Stomach (tissue), 19 donors: ENCODE measurements at places on chromosomes 7 and 10. TPM values are rescaled to one million over a fixed set of nuclear protein-coding genes. Genes with fewer than 3 reads are reported as not detected.

DNA sequence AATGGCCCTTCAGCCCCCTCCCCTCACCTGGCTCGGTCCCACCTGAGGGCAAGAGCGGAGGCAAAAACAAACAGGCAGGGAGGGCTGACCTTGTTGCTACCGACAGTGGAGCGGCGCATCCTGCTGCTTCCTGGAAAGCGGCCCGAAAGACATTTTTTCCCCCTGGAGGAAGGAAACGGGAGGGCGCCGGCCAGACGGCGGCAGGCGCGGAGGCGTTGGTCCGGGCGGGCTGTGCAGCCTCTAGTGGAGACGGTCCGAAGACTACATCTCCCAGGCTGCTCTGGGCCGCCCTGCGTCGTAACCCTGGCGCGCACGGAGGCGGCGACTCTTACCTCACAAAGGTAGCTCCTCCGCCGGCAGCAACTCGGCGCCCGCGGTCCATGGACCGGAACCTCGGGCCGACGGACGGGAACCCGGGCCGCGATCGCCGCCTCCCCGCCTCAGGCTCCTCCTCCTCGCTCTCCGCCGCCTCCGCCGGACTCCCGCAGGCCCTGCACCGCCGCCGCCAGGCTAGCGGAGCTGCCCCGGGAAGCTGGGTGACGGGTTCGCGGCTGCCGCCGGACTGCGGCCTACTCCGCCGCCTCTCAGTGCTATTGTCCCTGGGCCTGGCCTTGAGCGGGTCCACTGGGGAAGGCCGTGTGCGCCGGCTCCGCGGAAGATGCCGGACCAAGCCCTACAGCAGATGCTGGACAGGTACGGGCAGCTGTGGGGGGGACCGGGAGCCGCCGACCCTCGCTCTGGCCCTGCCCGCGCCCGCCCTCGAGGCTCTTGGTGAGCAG lies at the start of the genes CPEB3 and MARCHF5:
TSS of gene CPEB3 (minus strand) at position 242 of the 779 bp plus-strand sequence. CDS start 50,728 bp downstream, outside the sequence.
TSS of gene MARCHF5 (plus strand) at position 331 of the 779 bp plus-strand sequence. CDS start at position 659, 328 bp downstream.
- no peaks in the 10 kb centered on the region for H3K27me3 ChIP-seq
- peaks cover 41% of the 10 kb centered on the region for H3K4me1 ChIP-seq
- peaks cover 11% of the 10 kb centered on the region for H3K36me3 ChIP-seq
- peak within 1 kb of the TSS; percentile 96 for H3K27ac ChIP-seq

The PRKAR2B gene
- polyA plus RNA-seq, result 20.2 TPM

DNA sequence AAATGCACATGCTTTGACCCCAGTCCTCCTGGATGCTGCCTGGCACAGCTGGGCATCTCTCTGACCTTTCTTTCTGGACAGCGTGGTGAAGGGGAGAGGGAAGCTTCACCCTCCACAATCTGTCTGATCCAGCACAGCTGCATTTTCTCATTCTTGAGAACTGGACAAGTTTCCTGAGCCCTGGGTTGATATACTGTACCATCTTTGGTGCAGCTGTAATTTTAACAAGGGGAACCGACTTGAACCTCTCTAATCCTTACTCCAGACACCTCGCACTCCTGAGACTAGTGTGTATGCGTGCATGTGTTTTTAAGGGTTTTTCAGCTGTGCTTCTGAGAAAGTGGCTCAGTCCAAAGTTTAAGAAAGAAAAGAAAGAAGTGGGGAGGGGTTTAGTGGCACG lies 655.7 kb downstream of the INHBA start:
- DNase-seq, result no peak
- no peaks in the 10 kb centered on the region for H3K36me3 ChIP-seq
- H3K4me3 ChIP-seq, result no peak overlapping the region
- no peaks in the 10 kb centered on the region for H3K27me3 ChIP-seq
- no peak overlapping the region for H3K27ac ChIP-seq

The ZNF853 gene
- 2.0 TPM for polyA plus RNA-seq

The MRC1 gene
- polyA plus RNA-seq, result 7.0 TPM

GRCh38 chr7:159056737-159057136 lies 87.9 kb downstream of the VIPR2 start:
- no peaks in the 10 kb centered on the region for H3K4me1 ChIP-seq
- DNase-seq, result no peak
- H3K4me3 ChIP-seq, result no peak overlapping the region
- peaks cover 13% of the 10 kb centered on the region for H3K36me3 ChIP-seq
- peaks cover 4% of the 10 kb centered on the region for H3K27me3 ChIP-seq

DNA sequence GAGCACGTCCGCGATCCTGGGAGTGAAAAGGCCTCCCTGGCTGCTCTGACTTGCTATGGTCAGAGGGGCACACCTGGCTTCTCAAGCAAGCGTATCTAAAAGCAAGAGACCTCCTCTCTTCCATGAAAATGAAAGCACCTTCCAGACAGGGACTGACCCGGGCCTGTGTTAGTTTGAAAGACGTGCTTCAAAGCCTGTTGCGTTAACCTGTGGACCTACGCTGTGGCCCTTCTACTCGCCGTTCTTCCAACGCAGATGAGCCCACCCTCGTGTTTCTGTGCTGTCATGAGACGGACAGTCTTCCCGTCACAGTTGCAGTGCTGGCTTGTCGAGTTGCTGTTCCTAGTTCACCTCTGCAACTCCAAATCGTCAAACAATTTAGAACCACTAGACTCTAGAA lies 15.5 kb upstream of the GDI2 start:
- no peak overlapping the region for H3K27ac ChIP-seq
- no peaks in the 10 kb centered on the region for H3K4me1 ChIP-seq
- no peak for DNase-seq
- no peak overlapping the region for H3K4me3 ChIP-seq

DNA sequence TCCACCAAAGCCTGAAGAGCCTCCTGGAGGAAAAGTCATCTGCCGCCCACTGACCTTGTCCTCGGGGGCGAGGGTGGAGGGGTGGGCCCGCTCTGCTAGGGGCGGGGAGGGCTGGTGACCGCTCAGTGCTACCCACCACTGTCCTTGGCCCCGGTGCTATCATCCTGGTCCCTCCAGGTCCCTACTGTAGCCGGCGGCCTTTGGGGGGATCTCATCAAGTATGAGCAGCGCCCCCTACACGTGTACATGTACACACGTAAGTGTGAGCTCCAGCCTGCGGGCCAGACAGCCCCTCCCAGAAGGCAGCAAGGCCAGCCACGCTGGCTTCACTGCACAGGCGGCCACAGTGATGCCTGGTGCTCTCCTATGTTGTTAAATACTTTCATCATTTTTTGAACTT lies 19.6 kb downstream of the TTYH3 start:
- H3K27me3 ChIP-seq, result no peaks in the 10 kb centered on the region
- no peak overlapping the region for H3K27ac ChIP-seq
- DNase-seq, result no peak
- H3K36me3 ChIP-seq, result peaks cover 86% of the 10 kb centered on the region
